Endothelial cell (in vitro differentiated cells): ENCODE measurements at places on chromosomes 7 and 10.

DNA sequence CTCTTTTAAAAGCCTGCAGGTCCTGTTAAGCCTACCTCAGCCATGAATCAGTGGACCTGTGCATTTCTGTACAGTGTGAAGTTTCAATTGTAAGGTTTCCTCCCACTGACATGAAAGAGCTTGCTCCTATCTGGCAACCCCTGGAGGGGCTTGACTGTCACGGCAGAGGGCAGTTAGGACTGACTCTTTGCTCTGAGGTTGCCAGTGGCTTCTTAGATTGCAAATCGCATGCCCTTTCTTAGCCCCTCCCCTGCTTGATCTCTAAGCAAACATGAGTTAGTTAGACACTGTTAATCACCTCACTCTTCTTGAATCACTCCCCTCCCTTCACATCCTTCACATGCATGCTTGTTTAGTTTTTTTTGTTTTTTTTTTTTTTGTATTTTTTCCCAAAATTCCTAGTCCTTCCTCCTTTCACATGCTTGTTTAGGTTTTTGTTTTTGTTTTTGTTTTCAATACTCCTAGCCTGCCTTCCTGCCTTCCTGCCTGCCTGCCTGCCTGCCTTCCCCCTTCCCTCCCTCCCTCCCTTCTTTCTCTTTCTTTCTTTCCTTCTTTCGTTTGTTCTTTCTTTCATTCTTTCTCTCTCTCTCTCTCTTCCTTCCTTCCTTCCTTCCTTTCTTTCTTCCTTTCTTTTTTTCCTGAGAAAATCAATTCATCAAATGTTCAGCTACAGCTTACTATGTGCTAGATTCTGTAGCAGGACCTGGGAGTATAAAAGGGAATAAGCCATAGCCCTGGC lies 6.0 kb upstream of the HIPK2 start:
- no peak overlapping the region for H3K4me3 ChIP-seq
- DNase-seq: no peak
- peaks cover 4% of the 10 kb centered on the region for H3K27me3 ChIP-seq
- H3K4me1 ChIP-seq: no peaks in the 10 kb centered on the region
- H3K36me3 ChIP-seq: peaks cover under 1% of the 10 kb centered on the region

DNA sequence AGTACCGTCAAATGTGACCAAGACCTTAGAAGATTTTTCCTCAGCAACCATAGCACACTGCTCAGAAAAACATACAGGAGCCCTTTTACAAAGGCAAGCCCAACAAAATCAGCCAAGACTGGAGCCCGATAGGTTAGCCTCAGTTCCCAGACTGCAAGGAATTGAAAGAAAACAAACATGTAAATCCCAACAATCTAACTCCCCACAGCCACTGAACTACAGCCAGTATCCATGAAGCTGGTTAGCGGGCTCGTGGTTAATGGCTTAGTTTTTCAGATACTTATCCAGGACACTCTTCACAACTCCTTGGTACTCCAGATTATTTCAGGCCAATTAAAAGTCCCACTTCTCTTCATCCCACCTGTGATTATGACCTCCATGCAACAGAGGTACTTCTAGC lies 201.6 kb downstream of the IPMK start:
- no peaks in the 10 kb centered on the region for H3K36me3 ChIP-seq
- peaks cover 3% of the 10 kb centered on the region for H3K4me1 ChIP-seq
- DNase-seq: no peak
- no peak overlapping the region for H3K27ac ChIP-seq

GRCh38 chr7:95046494-95047240 lies 139.3 kb downstream of the PPP1R9A start:
- peaks cover 2% of the 10 kb centered on the region for H3K27me3 ChIP-seq
- H3K4me1 ChIP-seq: peaks cover 11% of the 10 kb centered on the region
- no peak overlapping the region for H3K27ac ChIP-seq
- H3K36me3 ChIP-seq: no peaks in the 10 kb centered on the region

- no peak overlapping the region for H3K4me3 ChIP-seq
- no peak for DNase-seq
- H3K36me3 ChIP-seq: no peaks in the 10 kb centered on the region
- H3K27me3 ChIP-seq: peaks cover 3% of the 10 kb centered on the region
Observed at GRCh38 chr10:59560161-59560560, 149.5 kb downstream of the SLC16A9 start.

DNA sequence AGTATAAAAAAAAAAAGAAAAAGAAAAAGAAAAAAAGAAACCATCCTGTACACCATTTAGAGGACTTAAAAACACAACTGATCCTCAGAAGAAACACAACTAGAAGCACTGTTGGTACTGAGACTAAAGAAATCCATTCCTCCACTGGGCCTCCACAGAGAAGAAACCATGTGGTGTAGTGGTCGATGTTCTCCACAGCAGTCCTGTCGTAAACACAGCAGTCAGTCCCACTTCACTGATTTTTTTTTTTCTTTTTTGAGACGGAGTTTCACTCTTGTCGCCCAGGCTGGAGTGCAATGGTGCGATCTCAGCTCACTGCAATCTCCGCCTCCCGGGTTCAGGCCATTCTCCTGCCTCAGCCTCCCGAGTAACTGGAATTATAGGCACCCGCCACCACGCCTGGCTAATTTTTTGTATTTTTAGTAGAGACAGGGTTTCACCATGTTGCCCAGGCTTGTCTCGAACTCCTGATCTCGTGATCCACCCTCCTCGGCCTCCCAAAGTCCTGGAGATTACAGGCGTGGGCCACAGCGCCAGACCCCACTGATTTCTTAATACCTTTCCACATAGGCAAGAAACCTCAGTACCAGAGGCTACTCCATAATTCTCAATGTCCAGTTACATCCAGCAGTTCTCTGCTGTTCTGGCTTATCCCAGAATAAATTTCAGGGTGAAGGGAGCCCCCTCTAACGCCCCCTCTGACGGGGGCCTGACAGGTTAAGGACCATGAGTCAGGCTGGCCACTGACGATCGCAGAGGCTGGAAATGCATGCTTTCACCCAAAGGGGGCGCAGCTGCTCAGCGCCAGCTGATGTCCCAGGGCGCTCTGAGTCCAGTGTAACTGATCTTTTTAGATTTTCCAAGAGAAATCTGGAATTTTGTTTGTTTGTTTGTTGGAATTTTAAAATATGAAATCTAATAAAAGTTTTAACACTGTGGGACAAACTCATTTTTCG lies 24.8 kb upstream of the FFAR4 start:
- peaks cover 8% of the 10 kb centered on the region for H3K4me1 ChIP-seq
- DNase-seq: peak; percentile 72
- no peak overlapping the region for H3K4me3 ChIP-seq
- peaks cover 4% of the 10 kb centered on the region for H3K27me3 ChIP-seq
- H3K27ac ChIP-seq: no peak overlapping the region

DNA sequence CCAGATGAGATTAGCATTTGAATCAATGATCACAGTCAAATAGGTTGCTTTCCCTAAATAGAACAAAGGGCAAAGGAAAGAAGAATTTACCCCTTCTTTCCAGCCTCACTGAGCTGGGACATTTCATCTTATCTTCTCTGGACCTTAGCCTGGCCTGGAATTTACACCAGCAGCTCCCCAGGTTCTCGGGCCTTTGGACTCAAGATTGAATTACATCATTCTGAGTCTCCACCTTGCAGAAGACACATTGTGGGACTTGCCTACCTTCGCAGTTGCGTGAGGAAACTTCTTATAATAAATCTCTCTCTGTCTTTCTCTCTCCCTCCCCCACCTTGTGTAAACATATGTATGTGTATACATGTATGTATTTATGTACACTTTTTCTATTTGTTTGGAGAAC lies 732.4 kb downstream of the IPMK start:
- H3K36me3 ChIP-seq: no peaks in the 10 kb centered on the region
- no peak overlapping the region for H3K4me3 ChIP-seq
- no peak for DNase-seq
- no peaks in the 10 kb centered on the region for H3K4me1 ChIP-seq
- H3K27me3 ChIP-seq: no peaks in the 10 kb centered on the region

- no peak for DNase-seq
- H3K36me3 ChIP-seq: peaks cover 42% of the 10 kb centered on the region
- H3K27me3 ChIP-seq: peaks cover 9% of the 10 kb centered on the region
Observed at GRCh38 chr10:14550471-14550981, 219.8 kb upstream of the FRMD4A start.

DNA sequence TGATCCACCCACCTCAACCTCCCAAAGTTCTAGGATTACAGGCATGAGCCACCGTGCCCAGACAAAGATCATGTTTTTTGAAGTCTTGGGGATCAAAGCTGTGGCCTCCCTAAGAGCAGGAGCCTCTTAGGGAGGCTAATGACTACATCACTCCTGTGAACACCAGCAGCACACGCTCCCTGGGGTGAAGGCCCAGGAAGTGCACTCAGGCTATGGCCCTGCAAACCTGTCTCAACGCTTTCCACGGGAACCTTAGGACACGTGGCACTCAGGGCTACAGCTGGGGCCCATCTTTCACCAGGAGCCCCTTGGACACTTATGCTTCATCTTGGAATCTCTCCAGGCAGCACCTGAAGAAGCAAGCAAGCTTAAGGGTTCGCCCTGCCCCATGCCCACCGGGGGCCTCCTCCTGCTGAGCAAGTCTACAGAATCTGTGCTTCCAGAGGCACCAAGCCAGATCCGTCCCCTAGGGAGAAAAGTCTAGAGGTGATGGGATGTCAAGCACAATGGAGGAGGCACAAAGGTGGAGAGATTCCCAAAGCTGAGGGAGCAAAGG lies 18.4 kb downstream of the VSTM4 start:
- H3K4me3 ChIP-seq: no peak overlapping the region
- H3K27me3 ChIP-seq: no peaks in the 10 kb centered on the region
- no peaks in the 10 kb centered on the region for H3K4me1 ChIP-seq

DNA sequence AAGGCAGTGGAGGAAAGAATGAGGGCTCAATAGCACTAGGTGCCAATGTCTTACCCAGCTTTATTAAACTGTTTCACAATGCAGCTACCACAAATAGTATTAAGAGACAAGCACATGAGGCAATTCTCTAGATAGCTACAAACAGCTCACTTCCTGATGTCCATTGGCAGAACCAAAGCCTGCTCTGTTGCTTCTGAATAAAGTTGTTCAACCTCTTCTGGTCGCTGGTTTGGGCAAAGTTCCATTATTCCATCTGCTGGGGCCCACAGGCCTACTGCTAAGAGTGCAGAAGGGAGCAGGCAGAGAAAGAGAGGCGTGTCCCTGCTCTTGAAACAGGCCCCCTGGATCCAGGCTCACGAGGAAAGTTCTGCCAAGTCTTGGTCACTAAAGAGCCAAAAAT lies 173.9 kb downstream of the ZNF438 start:
- no peaks in the 10 kb centered on the region for H3K27me3 ChIP-seq
- peak overlapping the region; percentile 98 for H3K27ac ChIP-seq
- peaks cover 71% of the 10 kb centered on the region for H3K4me1 ChIP-seq
- no peak overlapping the region for H3K4me3 ChIP-seq
- no peaks in the 10 kb centered on the region for H3K36me3 ChIP-seq

GRCh38 chr10:24771943-24772694 lies 48.4 kb upstream of the ARHGAP21 start:
- H3K4me3 ChIP-seq: no peak overlapping the region
- H3K27ac ChIP-seq: no peak overlapping the region
- no peaks in the 10 kb centered on the region for H3K4me1 ChIP-seq

DNA sequence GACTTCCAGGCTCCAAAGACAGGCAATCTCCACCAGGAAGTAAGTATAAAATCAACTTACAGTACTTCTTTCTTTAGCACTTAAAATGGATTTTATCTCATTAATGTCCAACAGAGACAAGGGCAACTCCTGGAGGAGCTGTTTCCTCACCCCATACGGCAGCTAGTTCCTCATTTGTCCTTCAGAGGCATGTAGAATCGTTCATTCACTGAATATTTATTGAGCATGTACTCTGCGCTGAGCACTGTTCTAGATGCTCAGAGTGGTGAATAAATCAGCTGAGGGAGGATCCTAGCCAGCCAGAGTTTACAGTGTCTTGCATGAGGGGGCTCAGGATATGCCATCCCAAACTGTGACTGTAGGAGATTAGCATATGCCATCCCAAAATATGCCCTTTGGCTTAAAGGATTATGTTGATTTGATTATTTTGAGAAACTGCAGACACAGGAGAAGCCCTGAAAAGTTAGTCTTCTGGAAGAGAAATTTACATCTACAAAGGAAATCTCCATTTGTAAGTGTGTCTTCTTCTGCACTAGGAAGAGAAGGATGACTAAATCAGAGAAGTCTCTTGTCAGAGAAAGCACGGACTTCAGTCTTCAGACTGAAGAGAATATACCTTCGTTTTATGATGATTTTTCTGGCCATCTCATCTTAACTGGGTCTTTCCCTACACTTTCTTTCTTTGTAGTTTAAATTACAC lies 66.9 kb downstream of the BAMBI start:
- no peak for DNase-seq
- H3K4me3 ChIP-seq: no peak overlapping the region
- H3K27ac ChIP-seq: no peak overlapping the region
- no peaks in the 10 kb centered on the region for H3K4me1 ChIP-seq
- no peaks in the 10 kb centered on the region for H3K27me3 ChIP-seq

DNA sequence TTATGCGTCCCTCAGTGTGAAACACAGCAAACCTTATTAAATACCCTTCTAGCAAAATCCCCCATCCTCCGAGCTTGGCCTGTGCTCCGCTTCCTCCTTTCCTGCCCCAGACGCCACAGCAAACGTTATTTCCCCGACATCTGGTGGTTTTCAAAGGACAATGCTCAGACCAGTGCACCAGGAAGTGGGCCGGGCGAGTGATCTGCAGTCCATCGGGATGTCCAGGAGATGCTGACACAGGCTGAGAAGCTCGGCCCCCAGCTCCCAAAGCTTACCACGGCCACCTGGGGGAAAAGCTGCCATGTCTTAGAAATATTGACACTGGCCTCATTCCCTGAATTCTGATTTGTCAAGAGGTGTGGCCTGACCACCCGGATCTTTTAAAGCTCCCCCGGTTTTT lies 129.5 kb downstream of the PTPRN2 start:
- no peak overlapping the region for H3K27ac ChIP-seq
- H3K36me3 ChIP-seq: peaks cover 20% of the 10 kb centered on the region
- H3K4me3 ChIP-seq: no peak overlapping the region
- DNase-seq: no peak

DNA sequence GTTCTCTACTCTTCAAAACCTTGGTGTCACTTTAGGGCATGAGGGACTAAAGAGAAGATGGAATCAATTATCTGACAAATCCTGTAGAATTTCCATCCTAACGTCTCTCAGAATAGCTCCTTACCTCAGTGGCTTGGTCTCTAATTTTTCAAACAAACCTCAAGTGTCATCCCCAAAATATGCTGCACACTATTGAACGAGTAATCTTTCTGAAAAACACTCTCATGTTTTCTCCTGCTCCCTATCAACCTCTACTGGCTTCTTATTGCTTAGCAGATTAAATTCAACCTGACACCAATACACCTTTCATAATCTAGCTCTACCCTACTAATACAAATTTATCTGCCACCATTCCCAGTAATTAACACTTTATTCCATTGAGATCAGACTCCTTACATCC lies 8.5 kb downstream of the CNOT4 start:
- peaks cover 1% of the 10 kb centered on the region for H3K27me3 ChIP-seq
- H3K4me1 ChIP-seq: peaks cover 3% of the 10 kb centered on the region
- no peak overlapping the region for H3K4me3 ChIP-seq
- no peak for DNase-seq
- H3K36me3 ChIP-seq: peaks cover 1% of the 10 kb centered on the region

GRCh38 chr10:84540022-84540616 lies 211.7 kb downstream of the CCSER2 start:
- DNase-seq: no peak
- no peak overlapping the region for H3K27ac ChIP-seq
- H3K27me3 ChIP-seq: peaks cover 5% of the 10 kb centered on the region
- no peaks in the 10 kb centered on the region for H3K36me3 ChIP-seq

GRCh38 chr10:22319980-22320558 lies 830 bp upstream of the BMI1 start:
- peaks cover 34% of the 10 kb centered on the region for H3K4me1 ChIP-seq
- peaks cover 14% of the 10 kb centered on the region for H3K36me3 ChIP-seq
- peak overlapping the region; percentile 96 for H3K4me3 ChIP-seq
- DNase-seq: no peak
- peak overlapping the region; percentile 94 for H3K27ac ChIP-seq
